ENCODE measurements at places on chromosomes 7 and 10.

DNA sequence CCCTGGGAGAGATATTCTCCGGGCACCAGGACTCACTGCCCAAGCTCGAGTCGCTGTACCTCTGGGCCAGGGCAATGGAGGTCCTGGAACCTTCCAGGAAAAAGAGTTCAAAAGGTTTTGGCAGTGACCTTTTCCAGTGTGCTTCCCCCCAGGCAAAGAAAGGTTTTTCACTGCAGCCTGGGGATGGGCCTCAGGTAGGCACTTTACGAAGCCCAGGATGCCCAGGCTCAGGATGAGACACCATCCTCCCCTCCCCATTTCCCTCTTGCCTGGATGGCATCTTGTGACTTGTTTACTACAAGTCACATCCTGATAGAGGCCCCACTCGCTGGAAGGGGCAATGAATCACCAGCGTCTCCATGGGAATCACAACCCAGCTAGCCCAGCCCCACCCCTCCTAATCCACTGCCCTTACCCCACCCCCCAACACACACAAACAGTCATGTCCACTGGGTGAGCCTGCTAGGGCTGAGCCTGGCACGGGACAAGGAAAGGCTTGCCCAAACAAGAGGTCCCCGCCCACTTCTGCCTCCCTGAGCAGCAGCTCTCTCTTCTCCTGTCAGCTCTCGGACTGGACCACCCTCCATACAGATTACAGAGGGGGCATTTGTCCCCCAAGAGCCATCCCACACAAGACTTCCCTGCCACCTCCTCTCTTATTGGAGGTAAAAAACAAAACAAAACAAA, 93.8 kb upstream of the SMNDC1 start:
- DNase-seq = no peak

DNA sequence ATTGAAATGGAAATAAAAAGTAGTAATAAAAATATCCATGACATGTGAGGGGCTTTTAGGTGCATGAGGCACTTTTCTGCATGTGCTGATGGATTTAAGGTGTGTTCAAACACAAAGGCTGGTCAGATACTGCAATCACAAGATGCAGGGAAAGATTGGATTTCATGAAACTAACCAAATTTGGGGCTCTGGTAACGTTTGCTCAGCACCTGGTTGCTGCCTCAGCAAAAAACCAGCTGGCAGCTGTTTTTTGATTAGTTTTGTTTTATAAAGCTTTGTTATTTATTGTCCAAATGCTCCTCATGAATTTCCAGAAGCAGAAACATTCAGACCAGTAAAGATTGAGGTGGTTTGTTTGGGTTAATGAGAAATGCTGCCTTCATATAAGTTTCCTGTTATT, 195.7 kb upstream of the NRG3 start:
- DNase-seq = no peak

GRCh38 chr10:95246582-95247051, 44.2 kb downstream of the PDLIM1 start:
- DNase-seq = peak; percentile 64

- DNase-seq = no peak
Measured at GRCh38 chr7:31101544-31101943, 49.4 kb downstream of the ADCYAP1R1 start.

Data from CD4-positive, alpha-beta T cell treated with Interleukin-1 beta for 1 hour (primary cell).